Foreskin keratinocyte (primary cell): ENCODE measurements at places on chromosomes 6 and 20.

GRCh38 chr20:15814911-15815310 lies 758.3 kb downstream of the KIF16B start:
- peak; percentile 41 for DNase-seq

GRCh38 chr20:56454754-56455153 lies 13.7 kb upstream of the RTF2 start:
- no peak for DNase-seq

GRCh38 chr20:1945660-1946059 lies 48.2 kb downstream of the PDYN start:
- no peak for DNase-seq

- no peak for DNase-seq
Measured at GRCh38 chr6:17663226-17663625, 43.5 kb downstream of the NUP153 start.

- no peak for DNase-seq
Measured at GRCh38 chr6:15344831-15345230, 99.0 kb downstream of the JARID2 start.

- DNase-seq, result no peak
Measured at GRCh38 chr20:38127920-38128528, 37.0 kb downstream of the TGM2 start.

GRCh38 chr6:161274488-161274858 lies 612 bp upstream of the AGPAT4 start:
- no peak for DNase-seq

DNA sequence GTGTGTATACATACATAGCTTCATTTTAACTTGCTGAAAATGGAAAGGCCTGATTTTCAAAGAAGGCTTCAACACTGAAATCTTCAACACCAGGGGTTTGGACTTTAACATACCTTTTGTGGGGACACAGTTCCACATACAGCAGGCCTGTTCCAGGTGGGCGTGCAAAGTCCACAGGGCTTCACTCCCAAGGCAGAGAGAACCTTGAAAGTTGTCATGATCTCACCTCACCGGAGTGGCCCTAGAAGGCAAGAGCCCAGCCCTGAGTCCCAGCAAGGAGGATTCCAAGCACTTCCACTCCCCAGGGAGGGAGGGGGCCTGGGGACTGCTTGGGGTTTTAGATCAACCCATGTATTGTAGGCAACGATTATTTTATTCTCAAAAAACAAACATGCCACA lies 47.2 kb downstream of the TMEM242 start:
- DNase-seq, result no peak
